ENCODE measurements at places on chromosomes 1 and 21. TPM values are rescaled to one million over a fixed set of nuclear protein-coding genes. Genes with fewer than 3 reads are reported as not detected.
A peak's percentile ranks its signal among the peaks of the same experiment; 100 is the strongest.

DNA sequence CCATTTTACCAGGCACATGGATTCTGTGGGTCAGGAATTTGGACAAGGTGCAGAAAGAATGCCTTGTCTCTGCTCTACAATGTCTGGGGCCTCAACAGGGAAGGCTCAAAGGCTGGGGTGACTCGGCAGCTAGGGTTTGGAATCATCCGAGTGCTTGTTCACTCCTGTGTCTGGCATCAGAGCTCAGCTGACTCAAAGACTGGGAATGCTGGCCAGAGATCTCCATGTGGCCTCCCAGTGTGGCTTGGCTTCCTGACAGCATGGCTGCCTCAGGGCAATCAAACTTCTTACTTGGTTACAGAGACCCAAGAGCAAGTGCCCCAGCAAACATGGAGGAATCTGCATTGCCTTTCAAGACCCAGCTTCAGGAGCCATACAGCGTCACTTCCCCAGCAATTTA, 110.5 kb downstream of the TOMM20 start:
- no peaks in the 10 kb centered on the region for H3K27me3 ChIP-seq
- peaks cover 6% of the 10 kb centered on the region for H3K4me1 ChIP-seq
- DNase-seq = no peak

- peak overlapping the region; percentile 54 for H3K27ac ChIP-seq
- H3K4me3 ChIP-seq = peak overlapping the region; percentile 47
- H3K36me3 ChIP-seq = no peaks in the 10 kb centered on the region
Measured at GRCh38 chr1:17208546-17208945, 3.6 kb downstream of the PADI1 start.

DNA sequence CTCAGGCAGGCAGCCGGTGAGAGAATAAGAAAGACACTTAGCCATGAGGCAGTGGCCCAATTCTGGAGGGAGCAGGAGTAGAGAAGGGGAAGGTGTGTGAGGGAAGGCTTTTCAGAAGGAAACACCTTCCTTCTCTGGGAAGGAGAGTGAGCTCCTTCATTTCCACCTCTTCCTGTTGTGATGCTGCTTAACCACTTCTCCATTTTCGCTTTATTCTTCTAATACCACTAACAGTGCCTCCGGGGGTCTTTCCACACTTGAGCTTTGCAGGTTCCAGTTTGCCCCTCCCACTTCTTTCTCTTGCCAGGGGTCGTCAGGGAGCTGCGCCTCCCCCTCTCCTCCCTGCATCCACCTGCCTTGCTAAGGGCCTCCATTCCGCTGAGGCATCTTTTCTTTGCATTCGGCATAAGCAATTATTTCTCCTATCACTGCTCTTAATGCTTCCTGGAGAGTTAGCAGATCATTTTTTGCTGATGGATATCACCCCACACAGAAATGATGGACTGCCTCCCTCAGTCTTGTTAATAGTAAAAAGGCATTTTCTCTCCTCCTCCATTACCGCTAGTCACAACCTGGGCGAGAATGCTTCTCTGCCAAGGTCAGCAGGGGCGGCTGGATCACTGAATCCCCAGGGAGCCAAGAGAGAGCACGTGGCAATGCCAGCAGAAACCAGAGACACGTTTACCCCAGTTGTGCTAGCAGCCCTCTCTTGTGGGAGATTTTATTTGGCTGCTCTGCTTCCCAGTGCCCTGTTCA, 74.8 kb downstream of the ELAVL4 start:
- no peaks in the 10 kb centered on the region for H3K27me3 ChIP-seq
- DNase-seq = no peak
- peaks cover 4% of the 10 kb centered on the region for H3K4me1 ChIP-seq

GRCh38 chr1:56790036-56790435, 29.2 kb downstream of the FYB2 start:
- no peak overlapping the region for H3K27ac ChIP-seq
- DNase-seq = no peak
- H3K27me3 ChIP-seq = no peaks in the 10 kb centered on the region
- no peaks in the 10 kb centered on the region for H3K36me3 ChIP-seq
- no peak overlapping the region for H3K4me3 ChIP-seq
- no peaks in the 10 kb centered on the region for H3K4me1 ChIP-seq

DNA sequence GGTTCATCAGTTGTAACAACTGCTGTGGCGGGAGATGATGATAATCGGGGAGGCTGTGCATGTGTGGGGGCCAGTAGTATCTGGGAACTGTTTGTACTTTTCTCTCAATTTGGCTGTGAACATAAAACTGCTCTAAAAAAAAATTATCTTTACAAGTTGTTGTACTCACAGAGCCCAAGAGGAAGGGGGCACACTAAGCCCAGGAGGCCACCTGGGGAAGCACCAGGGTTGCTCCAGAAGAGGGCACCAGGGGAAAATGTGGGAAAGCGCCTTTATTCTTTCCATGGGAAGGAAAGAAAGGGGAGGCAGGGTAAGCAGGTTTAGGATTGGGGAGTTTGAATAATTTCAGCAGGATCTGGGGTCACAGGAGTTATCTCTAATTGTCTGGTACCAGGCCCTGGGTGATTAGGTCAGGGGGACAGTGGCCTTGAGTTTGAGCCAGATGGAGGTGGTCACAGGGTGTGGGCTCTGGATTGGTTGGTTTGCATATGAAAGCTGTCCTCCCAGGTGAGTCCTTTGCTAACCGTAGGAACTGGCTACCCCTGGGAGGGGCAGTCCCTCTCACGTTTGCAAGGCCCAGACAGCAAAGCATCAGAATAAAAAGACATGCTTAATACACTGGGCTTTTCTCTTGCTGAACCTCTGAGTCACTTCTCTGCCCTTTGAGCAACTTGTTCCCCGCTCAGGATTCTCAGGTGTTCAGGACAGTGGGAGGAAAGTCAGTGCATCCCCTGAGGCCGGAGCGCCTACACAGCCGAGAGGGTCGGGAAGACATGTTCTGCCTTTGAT, 11.2 kb downstream of the MYOC start:
- H3K27ac ChIP-seq = no peak overlapping the region
- H3K4me1 ChIP-seq = peaks cover 3% of the 10 kb centered on the region
- no peaks in the 10 kb centered on the region for H3K27me3 ChIP-seq
- no peaks in the 10 kb centered on the region for H3K36me3 ChIP-seq
- DNase-seq = no peak

GRCh38 chr1:24201941-24202440, 14.9 kb upstream of the IFNLR1 start:
- DNase-seq = peak; percentile 32
- H3K36me3 ChIP-seq = no peaks in the 10 kb centered on the region
- H3K4me3 ChIP-seq = no peak overlapping the region
- H3K4me1 ChIP-seq = peaks cover 19% of the 10 kb centered on the region
- no peaks in the 10 kb centered on the region for H3K27me3 ChIP-seq

- no peak for DNase-seq
- no peaks in the 10 kb centered on the region for H3K27me3 ChIP-seq
- no peaks in the 10 kb centered on the region for H3K4me1 ChIP-seq
- H3K27ac ChIP-seq = no peak overlapping the region
- H3K4me3 ChIP-seq = no peak overlapping the region
Measured at GRCh38 chr1:229672246-229672645, 46.2 kb downstream of the URB2 start.

DNA sequence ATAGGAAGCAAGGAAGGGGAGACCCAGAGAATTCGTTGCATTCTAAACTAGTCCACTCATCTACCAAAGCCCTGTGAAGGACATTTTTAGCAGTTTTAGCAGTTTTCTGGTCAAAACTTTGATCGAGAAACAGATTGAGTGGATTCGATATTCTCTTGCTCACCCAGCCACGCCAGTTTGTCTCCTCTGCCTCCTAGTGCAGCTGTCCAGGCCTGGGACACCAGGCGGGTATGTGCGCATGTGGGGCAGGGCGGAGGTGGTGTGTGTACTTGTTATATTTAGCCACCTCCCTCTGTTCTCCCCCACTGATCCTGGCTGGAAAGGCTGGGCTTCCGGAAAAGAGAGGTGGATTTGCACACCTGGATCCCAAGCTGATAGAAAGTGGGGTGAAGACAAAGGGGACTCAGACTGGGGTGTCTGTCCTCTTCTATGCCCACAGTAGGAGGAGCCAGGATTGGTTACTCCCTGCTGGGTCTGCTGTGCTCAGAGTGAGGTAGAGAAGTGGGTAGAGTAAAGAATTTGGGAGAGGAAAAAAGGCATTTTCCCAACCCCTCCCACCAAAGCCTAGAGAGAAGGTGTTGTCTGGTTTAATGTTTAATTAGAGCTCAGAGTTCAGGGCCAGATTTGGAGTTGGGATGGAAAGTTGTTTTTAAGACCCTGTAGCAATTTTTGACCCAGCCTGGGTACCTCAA, 3.8 kb downstream of the LMNA start:
- H3K4me1 ChIP-seq = peaks cover 47% of the 10 kb centered on the region
- no peak overlapping the region for H3K27ac ChIP-seq
- H3K4me3 ChIP-seq = no peak overlapping the region
- peaks cover 71% of the 10 kb centered on the region for H3K27me3 ChIP-seq
- no peaks in the 10 kb centered on the region for H3K36me3 ChIP-seq

- DNase-seq = no peak
- no peaks in the 10 kb centered on the region for H3K27me3 ChIP-seq
- no peak overlapping the region for H3K27ac ChIP-seq
- no peaks in the 10 kb centered on the region for H3K36me3 ChIP-seq
- no peak overlapping the region for H3K4me3 ChIP-seq
- no peaks in the 10 kb centered on the region for H3K4me1 ChIP-seq
Measured at GRCh38 chr21:38365521-38365920, 108.7 kb downstream of the KCNJ15 start.

GRCh38 chr21:29819675-29820326, 120.0 kb downstream of the GRIK1 start:
- no peak for DNase-seq
- H3K4me3 ChIP-seq = no peak overlapping the region
- no peaks in the 10 kb centered on the region for H3K36me3 ChIP-seq

DNA sequence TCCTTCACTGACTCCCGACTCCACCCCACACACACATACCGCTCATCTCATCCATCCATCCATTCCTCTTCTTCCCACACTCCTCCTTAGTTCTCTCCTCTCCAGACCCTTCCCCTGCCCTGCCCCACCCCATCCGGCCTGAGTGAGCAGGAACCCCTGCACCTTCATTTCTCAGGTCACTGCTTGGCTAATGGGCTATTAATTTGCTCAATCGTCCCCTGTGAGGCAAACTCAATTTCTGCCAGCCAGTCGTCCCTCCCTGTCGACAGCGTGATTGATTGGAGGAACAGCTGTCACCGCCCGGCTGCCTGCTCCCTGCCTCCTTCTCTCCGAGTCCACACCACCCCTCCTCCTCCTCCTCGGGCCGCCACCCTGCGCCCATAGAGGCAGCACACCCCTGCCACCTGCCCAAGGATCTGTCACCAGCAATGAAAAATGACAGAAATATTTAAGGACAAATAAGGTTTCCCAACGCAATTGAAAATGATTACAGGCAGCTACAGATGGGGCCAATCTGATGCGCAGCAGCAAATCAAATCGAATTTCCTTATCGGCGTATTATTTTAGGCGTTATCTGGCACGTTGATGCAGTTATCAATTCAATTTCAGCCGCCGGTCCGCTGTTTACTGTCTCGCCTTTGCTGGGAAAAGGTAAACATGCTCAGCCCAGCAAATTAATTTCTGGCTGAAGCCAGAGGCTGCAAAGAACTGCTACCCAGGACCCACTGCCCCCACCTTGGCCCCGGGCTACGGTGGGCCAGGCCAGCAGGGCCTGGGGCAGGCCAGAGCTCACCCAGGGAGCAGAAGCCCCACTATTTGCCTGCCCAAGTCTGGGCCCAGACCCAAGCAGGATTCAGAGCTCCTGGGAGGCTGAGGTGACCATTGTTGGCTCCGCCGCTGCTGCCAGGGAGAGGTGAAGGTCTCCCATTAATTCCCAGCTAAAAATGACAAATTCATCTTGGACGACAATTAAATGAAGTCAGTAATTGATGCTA, 71.3 kb downstream of the TMEM53 start:
- DNase-seq = no peak
- no peaks in the 10 kb centered on the region for H3K36me3 ChIP-seq
- no peak overlapping the region for H3K27ac ChIP-seq
- no peaks in the 10 kb centered on the region for H3K27me3 ChIP-seq
- H3K4me3 ChIP-seq = no peak overlapping the region

GRCh38 chr1:115466433-115466832, 128.4 kb upstream of the NGF start:
- DNase-seq = no peak
- H3K4me1 ChIP-seq = peaks cover 6% of the 10 kb centered on the region
- H3K27ac ChIP-seq = no peak overlapping the region
- no peaks in the 10 kb centered on the region for H3K36me3 ChIP-seq
- no peaks in the 10 kb centered on the region for H3K27me3 ChIP-seq

SDHB gene
- polyA plus RNA-seq = 241 TPM

TTLL7 gene
- not detected for polyA plus RNA-seq

DMBX1 gene
- not detected for polyA plus RNA-seq

PPFIA4 gene
- polyA plus RNA-seq = 0.97 TPM

ERG gene
- 0.22 TPM for polyA plus RNA-seq

GTF2B gene
- 26.9 TPM for polyA plus RNA-seq

All from CD14-positive monocyte (primary cell).